Activated effector memory CD4-positive, alpha-beta T cell treated with anti-CD3 and anti-CD28 coated beads, Interleukin-2, amount 50 U/mL, for 16 hours (primary cell): ENCODE measurements at places on chromosomes 2 and 18.

GRCh38 chr2:105510761-105511528 lies 112.1 kb upstream of the FHL2 start:
- no peak for DNase-seq

GRCh38 chr2:156399950-156400705 lies 36.1 kb upstream of the GPD2 start:
- no peak for DNase-seq

- no peak for DNase-seq
These were observed 52.5 kb downstream of the RAB31 start for GRCh38 chr18:9760641-9761040.

GRCh38 chr2:157785200-157785599 lies 90.9 kb downstream of the ACVR1 start:
- no peak for DNase-seq

DNA sequence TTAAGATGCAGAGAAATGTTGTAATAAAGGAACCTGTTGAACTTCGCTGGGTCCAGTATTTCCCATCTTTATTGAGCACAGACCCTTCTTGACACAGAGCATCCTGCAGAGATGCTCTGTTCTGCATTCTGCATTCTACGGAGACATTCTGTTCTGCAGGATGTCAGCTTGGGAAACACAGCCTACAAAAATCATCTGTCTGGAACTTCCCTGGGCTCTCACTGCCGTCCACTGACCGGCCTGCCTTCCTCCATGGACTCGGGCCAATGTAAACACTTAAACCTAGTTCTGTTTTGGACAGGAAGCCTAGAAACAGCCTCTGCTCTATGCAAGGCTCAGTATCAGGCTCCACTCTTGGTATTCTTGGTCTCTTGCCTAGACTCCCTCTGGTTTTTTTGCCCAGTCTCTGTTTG lies 90.0 kb upstream of the PPP1CB start:
- DNase-seq: no peak

GRCh38 chr18:8991155-8991554 lies 111.3 kb upstream of the NDUFV2 start:
- DNase-seq: no peak

DNA sequence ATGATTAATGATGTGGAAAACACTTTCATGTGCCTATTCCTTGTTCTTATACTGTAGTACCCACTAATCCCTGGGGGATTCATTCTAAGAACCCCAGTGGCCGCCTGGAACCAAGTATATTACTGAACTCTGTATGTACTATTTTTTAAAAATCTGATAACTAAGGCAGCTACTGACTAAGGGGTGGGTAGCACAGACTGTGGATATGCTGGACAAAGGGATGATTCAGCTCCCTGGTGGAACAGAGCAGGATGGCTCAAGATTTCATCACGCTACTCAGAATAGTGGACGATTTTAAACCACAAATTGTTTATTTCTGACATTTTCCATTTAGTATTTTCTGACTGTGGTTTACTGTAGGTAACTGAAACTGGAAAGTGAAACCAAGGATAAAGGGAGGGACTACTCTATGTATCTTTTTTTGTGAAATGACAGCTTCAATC lies 41.8 kb upstream of the CDC42EP3 start:
- DNase-seq: no peak

DNA sequence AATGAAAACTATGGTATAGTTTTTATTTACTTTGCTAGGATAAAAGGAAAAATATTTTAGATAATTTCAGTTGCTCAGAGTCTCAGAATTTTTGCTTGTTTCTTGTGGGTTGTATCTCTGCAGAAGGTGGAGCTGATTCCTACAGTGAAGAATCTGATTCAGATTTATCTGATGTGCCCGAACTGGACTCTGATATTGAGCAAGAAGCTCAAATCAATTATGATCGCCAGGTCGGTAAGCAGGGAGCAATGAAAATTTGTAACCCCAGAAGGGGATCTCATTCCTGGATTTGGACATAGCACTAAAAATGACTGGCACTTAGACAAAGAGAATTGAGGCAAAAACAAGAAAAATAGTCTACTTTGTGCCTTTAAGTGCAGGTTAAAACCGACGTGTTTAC lies 140.2 kb downstream of the EML6 start:
- no peak for DNase-seq

GRCh38 chr2:191696001-191696400 lies 18.1 kb downstream of the NABP1 start:
- DNase-seq: no peak

- DNase-seq: no peak
These were observed 391.3 kb downstream of the CMPK2 start for GRCh38 chr2:6474161-6475140.

DNA sequence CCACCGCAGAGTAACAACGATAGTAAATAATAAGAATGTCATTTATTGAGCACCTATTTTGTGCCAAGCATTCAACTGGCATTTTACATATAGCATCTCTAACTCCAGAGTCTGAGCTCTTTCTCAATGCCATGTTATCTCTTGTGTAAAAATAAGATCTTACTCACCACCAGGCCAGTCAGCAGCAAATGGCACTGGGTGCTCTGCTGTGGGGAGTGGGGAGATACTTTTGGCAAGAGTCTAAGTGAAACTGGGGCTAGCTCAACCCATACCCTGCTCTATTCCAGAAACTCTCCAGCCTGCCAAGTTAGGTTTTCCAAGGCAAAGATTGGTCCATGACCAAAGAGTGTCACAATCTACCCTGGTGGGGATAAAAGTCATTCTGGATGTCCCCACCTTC lies 5.0 kb upstream of the SLC4A3 start:
- DNase-seq: no peak

DNA sequence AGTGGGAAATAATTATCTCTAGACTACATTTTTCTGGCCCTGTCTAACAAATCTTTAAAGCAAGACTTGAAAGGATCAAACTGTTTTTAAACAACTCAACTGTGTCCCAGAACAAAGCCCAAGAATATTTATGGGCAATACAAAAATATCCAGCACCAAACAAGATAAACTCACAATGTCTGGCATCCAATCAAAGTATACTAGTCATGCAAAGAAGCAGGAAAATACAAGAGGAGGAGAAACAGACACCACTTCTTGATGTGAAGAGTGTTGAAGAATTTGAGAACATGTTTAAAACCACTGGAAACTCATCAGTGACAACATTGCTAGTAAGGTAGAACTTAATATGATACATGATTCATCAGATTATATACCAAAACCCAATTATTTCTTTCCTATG lies 66.1 kb upstream of the CDC42EP3 start:
- no peak for DNase-seq

- no peak for DNase-seq
These were observed 75.3 kb downstream of the HNRNPLL start for GRCh38 chr2:38527338-38528007.
